ENCODE measurements at places on chromosomes 2 and 18.

GRCh38 chr2:213816583-213816982 is 532.3 kb downstream of the SPAG16 start:
- no peak for DNase-seq

DNA sequence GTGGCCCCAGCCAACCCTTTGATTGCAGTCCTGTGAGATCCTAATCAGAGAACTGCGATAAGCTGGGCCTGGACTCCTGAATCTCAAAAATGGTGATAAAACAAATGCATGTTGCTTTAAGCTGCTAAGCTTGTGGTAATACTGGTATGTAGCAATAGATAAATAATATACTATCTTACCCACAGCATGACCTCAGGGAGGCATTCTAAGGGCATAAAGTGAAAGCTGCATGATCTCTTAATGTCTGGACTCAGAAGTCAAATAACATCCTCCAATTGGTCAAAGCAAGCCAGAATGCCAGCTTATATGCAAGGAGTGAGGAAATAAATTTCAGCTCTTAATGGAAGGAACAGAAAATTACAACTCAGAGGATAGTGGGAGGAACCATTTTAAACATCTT is 246.1 kb downstream of the FSIP2 start:
- DNase-seq: no peak

- DNase-seq: no peak
Measured at GRCh38 chr2:172251231-172251630, 148.5 kb upstream of the DLX2 start.

- no peak for DNase-seq
Measured at GRCh38 chr18:34280653-34281052, 55.9 kb upstream of the NOL4 start.

- DNase-seq: no peak
Measured at GRCh38 chr2:234257859-234258561, 207.5 kb downstream of the SPP2 start.

GRCh38 chr2:217703102-217703501 is 299.7 kb downstream of the TNS1 start:
- no peak for DNase-seq

- DNase-seq: peak; percentile 76
Measured at GRCh38 chr2:100984892-100985307, 17.2 kb upstream of the RPL31 start.

DNA sequence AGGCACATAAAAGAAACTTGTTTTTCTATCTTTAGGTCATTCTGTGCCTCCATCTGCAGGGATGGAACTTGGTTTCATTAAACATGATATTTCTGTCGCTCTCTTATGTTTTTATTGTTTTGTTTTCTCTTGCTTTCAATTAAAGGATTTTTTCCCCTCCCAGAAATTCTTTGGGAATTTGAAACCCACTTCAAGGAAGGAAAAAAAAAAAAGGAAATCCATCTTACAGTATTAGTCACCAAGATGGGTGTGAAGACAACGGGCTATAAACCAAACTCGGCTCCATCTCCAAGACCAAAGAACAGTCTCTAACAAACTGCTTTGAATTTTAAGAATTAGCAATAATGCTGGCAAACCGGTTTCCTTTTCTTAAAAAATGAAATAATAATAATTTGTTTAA is 244.1 kb downstream of the BCL11A start:
- DNase-seq: no peak

DNA sequence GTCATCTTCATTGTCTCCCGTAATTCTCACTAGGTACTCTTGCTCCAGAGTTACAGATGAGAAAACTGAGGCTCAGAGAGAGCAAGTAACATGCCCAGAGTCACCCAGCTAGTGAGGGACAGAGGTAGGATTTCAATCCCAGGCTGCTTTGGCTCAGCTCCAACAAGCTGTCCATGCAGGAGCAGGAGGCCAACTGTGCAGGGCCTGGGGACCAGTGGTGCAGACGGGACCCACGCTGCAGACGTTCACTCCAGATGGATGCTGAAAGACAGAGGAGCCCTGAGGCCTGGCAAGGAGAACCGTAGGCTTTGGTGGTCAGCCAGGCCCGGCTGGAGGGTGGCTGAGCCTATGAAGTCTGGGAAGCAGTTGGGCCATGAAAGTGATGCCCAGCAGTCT is 102.6 kb downstream of the MCFD2 start:
- no peak for DNase-seq

DNA sequence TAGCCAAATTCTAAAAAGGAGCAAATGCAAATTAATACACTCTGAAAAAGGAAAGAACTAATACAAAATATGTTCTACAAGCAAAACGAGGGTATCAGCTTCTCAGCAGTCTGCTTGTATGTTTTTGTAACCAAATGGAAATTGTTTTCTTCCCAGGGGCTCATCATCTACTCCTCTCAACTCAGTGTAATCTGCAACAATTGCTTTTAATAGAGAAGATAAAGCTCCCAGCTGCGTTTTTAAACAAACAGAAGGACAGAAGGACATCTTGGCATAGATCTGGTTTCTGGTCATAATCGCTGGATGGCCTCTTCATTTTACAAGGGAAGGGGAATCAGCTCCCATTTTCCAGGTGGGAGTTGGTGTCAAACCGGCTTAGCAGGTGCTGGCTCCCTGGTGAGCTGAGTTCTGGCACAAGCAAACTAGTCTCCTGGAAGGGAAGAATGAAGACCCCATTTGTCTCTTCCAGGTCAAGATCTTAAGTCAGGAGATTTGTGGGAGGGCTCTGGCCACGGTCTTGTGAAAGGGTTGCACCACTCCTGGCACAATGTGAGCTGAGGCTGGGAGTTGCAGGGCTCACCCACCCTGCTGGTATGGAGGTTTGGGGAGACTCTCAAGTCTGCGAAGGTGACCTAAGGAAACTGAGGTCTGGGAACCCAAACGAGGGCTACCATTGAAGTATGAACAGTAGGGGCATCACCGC is 41.6 kb downstream of the NPPC start:
- DNase-seq: no peak

GRCh38 chr18:213505-213904 is 54.3 kb downstream of the THOC1 start:
- no peak for DNase-seq

DNA sequence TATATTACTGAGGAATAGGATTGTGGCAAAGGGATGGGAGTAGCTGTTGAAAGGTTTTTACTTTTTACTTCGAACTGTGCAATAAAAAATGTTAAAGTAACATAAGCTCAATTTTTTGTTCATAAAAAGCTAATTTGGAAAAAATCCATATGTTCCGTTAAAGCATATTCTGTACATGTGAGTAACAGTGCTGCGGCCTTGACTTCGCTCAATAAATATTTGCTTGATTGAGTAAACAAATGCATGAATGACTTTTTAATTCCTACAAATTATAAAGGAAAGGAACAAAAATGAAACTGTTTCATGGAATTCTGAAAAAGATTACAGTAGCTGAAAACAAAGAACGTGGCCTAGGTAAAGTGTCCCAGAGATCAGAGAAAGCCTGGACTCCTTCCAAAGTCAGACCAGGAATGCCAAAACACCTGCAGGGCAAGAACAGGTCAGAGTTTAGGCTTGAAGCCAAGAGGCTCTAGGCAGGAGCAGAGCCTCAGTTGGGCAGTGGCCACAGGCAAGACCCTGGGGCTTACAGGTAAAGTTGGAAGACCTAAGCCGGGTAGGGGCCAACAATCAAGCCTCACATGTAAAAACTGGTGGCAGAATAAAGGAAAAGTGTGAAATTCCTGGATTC is 44.3 kb upstream of the FIGN start:
- no peak for DNase-seq

DNA sequence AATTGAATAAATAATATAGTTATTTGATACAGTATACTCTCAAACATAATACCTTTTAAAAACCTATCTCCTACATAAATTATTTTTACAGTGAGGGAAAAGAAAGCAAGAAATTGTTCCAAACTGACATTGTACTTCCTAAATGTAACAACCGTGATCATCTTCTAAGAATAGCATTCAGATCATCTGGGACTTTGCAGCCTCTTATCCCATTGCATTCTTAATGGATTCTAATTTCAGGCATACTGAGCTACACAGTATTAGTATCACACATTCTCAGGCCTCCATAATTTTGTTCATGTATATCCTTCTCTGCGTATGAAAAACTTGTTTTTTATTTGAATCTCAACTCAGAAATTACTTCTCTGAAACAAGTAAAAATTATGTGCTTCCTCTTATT is 1134.7 kb upstream of the CDH2 start:
- DNase-seq: no peak

GRCh38 chr18:22363867-22364463 is 53.8 kb downstream of the CTAGE1 start:
- peak; percentile 27 for DNase-seq

Measured in CD4-positive, alpha-beta T cell treated with Interleukin-21 for 1 hour (primary cell).